ENCODE measurements at places on chromosomes 1 and 21. TPM values are rescaled to one million over a fixed set of nuclear protein-coding genes. Genes with fewer than 3 reads are reported as not detected.

DNA sequence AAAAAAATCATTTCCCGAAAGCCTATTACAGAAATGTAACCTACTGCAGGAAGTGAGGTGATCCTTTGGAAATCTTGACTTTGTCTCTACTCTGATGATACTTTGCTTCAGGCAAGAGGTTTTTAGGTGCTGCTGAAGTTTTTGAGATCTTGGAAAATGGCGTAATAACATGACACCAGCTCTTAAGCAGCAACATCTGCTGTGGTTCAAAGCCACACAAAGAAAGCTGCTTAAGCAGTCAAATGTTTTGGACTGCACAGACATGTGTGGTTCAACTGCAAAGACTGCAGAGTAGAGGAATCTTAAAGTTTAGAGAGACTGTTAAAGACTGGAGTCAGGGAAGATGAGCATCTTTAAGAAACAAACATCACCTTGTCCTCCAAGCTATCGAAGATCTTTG, 139.0 kb downstream of the RASAL2 start:
- no peak for DNase-seq

GRCh38 chr1:117176579-117176978, 34.1 kb downstream of the VTCN1 start:
- DNase-seq: no peak

FMO5 gene
- not detected for total RNA-seq

ANKRD34A gene
- 21.5 TPM for total RNA-seq
